ENCODE measurements at places on chromosomes 16 and 17.

- DNase-seq = no peak
These were observed 1.2 kb downstream of the CYBC1 start for GRCh38 chr17:82449131-82449882.

- no peak for DNase-seq
These were observed 57.6 kb downstream of the BANP start for GRCh38 chr16:88008840-88009239.

DNA sequence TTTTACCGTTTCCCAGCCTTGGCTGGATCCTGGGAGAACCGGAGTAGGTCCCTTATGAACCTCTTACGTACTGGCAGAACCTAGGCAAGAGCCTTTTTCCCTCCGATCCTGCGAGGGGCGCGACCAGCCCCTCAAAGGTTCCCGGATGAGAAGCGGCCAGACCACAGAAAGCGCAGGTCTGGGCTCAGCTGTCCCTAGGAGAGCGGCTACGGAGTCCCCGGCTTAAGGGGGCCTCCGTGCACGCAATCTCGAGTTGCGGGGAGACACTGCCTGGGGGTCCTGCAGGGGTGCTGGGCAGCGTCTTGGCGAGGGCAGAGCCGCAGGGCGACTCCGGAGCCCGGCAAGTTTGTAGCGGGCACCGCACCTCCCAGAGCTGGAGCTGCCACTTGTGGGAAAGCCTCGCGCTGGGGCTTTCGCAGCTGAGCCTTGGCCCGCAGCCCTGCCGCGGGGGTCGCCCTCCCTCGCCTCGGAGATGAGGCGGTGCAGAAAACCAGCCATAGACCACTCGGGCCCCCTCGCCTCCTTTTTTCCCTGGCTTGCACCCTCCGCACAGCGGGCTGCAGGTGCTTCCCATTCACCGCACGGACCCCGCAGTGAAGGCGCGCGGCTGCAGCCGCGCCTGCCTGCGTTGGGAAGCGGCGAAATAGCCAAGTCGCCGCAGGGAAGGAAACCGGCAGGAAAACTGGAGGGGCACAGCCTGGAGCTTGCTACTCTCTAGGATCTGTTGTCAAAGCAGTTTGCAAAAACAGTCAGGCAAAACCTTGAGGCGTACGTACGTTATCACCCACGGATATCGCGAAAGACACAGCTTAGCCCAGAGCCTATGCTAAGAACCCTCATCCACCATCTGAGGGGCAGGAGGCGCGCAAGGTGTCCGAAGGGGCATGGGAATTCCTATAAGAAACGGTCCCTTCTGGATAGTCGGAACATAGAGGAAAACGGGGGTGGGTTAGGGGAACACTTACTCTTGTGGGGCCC is 834 bp downstream of the CDH8 start:
- no peak for DNase-seq

GRCh38 chr17:37841232-37841631 is 83.0 kb upstream of the TBC1D3K start:
- no peak for DNase-seq

DNA sequence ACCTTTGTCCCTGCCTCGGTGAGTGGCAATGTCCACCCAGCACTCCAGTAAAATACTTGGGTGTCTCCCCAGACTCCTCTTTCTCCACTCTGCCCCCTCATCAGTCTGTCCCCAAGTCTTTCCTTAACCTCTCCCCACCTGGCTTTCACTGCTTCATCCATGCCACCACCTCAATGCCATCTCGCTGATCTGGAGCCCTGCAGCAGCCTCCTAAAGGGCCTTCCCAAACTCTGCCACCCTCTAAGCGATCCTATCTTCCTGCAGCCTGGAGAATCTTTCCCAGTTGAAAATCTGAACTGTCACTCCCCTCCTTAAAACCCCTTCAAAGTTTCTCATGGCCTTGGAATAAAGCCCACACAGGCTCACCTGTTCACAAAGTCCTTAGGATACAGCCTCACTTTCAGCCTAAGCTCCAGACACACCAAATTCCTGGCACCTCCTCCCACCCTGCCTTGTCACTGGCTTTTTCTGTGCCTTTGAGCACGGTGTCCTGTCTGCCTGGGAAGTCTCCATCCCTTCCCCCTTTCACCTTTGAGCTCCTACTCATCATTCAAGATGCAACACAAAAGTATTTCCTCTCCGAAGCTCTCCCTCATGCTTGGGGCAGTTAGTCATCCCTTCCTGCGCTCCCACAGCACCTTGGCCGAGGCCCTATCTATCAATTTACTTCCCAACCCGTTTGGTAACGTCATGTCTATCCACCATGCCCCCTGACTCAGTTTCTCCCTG is 2.8 kb downstream of the WNK4 start:
- no peak for DNase-seq

GRCh38 chr16:12084436-12084835 is 107.9 kb downstream of the SNX29 start:
- DNase-seq = no peak

- DNase-seq = no peak
These were observed 18.1 kb upstream of the KRT17 start for GRCh38 chr17:41642252-41643156.

- DNase-seq = no peak
These were observed 11.2 kb upstream of the CHST4 start for GRCh38 chr16:71515026-71515425.

- DNase-seq = no peak
These were observed 76.6 kb downstream of the CMIP start for GRCh38 chr16:81521141-81521626.

DNA sequence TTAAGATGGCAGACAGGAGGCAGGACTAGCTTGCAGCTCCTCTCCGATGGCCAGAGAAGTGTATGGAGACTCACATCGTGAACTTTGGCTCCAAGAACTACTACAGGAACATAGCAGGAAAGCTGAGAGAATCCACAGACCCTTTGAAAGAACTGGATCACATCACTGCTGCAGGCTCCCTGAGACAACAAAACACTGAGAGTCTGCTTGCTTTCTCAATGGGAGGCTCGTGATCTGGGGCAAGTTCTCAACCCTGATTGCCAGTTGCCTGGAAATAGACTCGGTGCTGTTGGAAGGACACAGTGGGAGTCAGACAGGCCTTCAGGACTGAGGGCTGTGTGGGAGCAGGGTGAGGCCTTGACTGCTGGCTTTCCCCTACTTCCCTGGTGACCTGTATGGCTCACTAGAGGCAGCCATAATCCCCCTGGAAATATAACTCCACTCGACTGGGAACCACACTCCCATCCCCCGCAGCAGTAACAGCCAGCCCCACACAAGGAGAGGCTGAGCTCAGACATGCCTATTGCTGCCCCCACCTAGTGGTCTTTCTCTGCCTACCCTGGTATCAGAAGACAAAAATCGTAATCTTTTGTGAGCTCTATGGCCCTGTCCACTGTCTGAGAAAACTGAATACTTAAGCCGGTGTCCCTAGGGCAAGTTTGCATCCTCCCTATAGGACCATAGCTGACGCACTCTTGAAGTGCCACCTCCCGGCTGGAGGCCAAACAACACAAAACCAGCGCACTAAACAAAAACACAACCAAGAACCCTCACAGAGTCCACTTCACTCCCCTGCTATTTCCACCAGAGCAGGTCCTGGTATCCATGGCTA is 238.4 kb downstream of the CEP112 start:
- DNase-seq = no peak

- no peak for DNase-seq
These were observed 3.2 kb downstream of the CDH8 start for GRCh38 chr16:62033065-62033464.

GRCh38 chr16:63057341-63057740 is 1021.1 kb upstream of the CDH8 start:
- DNase-seq = no peak

DNA sequence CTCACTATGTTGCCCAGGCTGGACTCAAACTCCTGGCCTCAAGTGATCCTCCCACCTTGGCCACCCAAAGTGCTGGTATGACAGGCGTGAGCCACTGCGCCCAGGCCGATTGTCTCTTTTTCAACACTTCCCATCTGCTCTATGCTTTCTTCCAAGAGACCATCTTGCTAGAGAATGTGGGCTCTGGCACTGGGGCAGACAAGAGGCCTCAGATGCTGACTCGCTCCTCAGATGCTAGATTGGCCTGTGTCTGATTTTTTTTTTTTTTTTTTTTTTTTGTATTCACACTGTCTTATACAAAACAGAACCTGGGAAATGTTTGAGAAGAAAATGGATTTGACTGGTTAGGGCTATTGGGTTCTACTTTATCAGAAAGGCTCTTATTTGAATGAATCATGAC is 58.2 kb downstream of the CYB5D2 start:
- no peak for DNase-seq

GRCh38 chr17:44558334-44558709 is 1.0 kb downstream of the FZD2 start:
- DNase-seq = no peak

- no peak for DNase-seq
These were observed 2.4 kb upstream of the ITGAX start for GRCh38 chr16:31352376-31353115.

DNA sequence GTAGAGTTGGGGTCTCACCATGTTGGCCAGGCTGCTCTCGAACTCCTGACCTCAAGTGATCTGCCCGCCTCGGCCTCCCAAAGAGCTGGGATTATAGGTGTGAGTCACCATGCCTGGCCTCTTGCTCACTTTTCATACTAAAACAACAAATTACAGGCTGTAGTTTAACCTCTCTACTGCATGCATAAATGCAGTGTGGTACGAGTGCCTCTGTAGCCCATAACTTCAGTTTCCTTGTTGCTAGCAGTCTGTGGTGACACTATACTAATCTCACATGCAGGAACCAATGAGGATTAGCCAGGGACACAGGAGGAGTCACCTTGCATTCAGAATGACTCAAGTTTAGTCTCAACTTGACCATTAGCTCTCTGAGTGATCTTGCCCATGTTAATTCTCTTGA is 20.1 kb downstream of the HMOX2 start:
- DNase-seq = no peak

GRCh38 chr16:9518051-9518450 is 426.6 kb downstream of the HAPSTR1 start:
- DNase-seq = no peak

DNA sequence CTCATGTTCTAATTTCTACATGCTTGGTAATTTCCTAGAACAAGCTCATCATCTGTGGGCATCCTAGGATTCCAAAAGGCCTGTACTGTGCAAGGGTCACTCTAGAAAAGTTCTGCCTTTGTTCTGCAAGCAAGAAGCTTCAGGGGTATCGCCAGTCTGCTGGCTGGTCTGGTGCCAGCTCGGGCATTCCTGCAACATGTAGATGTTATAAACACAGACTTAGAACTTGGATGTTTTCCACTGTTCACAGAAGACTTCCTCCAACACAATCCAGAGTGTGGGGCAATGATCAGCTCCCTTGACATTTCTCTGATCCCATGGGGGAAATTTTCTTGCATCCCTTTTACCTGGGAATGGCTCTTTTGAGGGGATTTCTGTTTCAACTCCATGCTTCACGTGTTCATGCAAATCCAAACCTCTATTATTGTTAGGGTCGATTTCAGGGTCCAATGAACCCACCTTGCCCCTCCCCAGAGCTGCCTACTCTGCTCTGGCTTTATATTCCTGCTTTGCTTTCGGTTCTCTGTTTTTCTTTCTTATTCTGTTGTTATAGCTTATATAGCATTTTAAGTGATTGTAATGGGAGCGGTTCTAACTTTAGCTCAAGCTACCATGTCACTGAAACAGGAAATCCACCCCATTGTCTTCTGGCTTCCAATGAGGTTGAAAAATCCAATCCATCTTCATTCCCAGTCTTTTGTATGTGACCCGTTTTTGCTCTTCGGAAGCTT is 25.3 kb downstream of the UBE2O start:
- no peak for DNase-seq

- no peak for DNase-seq
These were observed 12.6 kb downstream of the UTS2R start for GRCh38 chr17:82384051-82384729.

DNA sequence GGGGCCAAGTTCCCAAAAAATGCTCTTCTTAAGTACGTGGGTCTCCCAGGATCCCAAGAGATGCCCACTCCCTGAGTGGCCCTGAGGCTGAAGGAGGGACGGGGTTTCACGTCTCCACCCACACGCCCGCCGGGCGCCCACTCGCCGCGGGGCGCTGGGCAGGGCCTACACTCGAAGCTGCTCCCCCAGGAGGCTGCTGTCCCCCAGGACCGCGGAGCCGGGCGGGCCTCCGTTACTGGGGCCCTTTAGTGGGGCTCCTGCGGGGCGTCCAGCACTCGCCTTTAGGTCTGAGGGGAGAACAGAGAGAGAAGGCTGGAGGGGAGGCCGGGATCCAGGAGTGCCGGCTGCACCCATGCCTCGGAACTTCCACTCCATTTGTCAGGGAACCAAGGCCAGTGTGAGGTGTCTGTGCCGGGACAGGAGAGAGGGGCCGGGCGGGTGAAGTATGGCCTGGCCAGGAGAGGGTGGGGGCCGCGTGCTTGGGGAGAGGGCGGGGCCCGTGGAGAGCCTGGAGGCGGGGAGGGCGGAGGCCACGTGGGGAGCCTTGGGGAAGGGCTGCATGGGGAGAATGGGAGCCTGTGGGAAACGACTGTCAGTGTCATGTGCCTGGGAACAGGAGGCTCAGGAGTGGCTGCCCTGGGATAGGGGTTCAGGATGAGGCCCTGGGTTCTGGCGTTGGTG is 18.8 kb downstream of the NUBP1 start:
- DNase-seq = no peak

DNA sequence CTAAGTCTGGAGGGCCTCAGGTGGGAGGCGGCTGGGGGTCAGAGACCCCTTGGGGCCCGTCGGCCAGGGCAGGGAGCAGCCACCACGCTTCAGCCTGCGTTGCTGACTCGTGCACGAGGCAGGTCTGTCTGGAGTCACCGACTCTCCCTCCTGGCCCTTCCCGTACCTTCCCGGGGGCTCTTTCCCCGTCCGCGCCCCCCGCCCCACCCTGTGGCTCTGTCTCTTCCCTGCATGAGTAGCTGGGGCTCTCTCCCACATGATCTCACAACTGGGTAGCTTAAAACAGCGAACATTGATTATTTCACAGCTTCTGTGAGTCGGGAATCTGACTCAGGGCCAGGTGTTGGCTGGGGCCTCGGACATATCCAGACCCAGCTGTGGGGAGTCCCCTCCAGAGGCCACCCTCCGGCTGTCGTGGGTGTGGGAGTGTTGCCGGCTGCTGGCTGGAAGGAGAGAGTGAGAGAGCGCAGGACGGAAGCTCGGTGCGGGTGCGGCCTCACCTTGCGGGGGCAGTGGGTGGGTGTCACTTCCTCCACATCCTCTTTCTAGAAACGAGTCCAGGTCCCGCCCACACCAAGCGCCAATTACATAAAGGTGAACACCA is 17.3 kb downstream of the BAHCC1 start:
- no peak for DNase-seq

DNA sequence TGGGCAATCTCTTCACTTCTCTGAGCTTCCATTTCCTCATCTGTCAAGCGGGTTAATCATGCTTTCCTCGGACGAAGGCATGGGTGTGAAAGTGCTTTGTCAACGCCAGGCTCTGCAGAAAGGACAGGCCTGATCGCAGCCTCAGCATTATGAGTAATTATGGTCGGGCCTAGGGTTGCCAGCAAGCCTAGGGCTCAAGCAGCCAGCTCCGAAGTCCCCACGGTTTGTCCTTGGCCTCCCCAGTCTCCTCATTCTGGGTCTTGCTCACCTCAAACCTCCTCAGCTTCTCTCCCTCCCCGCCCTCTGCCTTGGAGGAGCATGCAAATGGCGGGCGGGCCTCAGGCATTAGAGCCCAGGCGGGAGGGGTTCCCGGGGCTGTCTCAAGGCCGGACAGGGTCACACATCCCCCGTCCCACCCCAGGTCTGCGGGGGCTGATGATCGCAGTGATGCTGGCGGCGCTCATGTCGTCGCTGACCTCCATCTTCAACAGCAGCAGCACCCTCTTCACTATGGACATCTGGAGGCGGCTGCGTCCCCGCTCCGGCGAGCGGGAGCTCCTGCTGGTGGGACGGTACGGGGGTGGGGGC is 10.2 kb upstream of the FAM83G start:
- no peak for DNase-seq
